ENCODE measurements at places on chromosomes 4 and X.

GRCh38 chr4:109079201-109079600 is 223.3 kb downstream of the COL25A1 start:
- DNase-seq = no peak

- no peak for DNase-seq
These were observed 300.6 kb downstream of the PPP1R2C start for GRCh38 chrX:42477396-42477795.

DNA sequence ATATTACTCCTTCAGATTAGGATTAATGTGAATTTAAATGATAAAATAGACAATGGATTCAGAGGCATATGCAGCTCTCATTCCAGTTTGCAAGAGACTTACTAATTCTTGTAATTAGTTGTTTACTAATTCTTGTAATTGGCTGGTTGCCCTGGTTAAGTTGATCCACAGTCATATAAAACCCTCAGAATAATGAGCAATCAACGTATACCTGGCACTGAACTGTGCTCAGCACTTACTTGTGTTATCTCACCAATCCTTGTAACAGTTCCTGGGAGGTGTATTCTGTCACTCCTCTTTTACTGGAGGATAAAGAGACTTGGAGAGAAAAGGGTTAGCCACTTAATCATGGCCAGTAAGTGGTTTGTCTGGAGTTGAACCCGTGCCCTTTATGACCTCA is 10.5 kb downstream of the HERC5 start:
- DNase-seq = no peak

GRCh38 chr4:141871086-141871770 is 234.8 kb downstream of the IL15 start:
- no peak for DNase-seq

DNA sequence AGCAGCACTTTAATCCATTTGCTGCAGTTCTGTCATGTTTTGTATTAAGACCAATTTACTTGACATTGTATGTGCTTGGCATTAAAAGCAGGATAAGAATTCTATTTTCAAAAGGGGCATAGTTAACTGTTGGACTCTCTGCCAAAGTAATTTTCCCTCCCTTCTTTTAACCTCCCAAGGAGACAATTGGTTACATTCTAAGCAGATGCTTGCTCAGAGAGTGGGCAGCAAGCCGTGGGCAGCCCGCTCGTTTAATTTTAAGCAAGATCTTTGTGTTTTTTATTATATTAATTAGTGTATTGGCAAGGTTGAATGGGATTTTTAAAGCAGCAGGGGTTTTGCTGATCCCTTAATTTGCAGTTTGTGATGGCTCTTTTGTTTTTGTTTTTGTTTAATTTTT is 37.1 kb upstream of the KLHL8 start:
- no peak for DNase-seq

- no peak for DNase-seq
These were observed 61.4 kb upstream of the TRIM2 start for GRCh38 chr4:153142700-153143438.

- DNase-seq = no peak
These were observed 139.2 kb upstream of the ANK2 start for GRCh38 chr4:112910109-112910736.

DNA sequence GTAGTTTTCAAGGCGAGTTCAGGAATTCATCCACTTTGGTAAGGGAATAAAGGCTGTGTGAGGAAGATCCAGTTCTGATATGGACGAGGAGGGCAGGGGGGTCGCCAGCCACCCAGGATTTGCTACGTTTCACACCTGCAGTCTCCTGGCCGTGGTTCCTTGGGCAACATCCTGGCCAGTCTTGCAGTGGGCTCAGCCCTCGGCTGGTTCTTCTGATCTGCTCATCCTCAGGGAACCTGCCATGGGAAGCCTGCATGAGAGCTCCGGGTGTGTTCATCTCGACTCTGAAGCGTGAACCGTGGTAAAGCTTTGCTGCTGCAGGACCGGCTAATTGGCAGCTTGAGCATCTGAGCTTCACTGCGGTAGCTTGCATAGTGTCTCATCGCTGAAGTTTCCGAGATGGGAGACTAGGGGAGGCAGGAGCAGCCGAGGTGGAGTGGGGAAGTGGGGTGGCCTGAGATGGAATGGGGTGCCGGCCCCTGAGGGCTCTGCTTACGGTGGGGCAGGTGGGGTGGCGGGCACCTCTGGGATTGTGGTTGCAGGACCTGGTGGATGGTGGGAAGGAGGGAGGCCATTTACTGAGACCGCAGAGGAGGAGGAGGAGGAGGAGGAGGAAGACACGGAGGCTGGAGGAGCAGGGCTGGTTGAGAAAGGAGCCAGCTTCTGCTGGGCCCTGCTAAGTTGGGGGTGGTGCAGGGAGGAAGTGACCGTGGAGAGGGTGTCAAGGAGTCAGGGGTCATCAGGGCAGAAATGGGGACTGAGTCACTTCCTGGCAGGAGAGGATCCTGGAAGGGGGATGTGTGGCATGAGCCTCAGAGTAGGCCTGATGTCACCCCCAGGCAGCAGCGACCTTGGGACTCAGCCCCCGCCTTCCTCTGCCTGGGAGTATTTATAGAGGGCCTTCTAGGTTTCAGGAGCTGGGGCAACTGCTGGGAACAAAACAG is 213.1 kb upstream of the PSAPL1 start:
- DNase-seq = peak; percentile 53

DNA sequence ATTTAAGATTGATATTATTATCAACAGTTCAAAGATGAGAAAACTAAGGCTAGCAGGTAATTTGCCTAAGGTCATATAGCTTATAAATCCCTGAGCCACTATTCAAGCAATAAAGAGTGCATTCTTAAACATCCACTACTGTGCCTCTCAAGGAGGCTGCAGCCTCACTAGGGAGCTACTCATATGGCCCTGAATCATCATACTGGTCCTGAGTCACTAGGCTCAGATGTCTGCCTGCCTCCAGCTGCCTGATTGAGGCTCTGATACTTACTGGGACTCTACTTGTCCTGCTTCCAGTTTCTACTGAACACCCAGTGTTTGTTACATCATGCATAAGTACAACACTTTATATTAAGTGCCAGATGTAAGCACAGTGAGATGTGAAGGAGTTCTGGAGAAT is 110.7 kb downstream of the AASDH start:
- no peak for DNase-seq

DNA sequence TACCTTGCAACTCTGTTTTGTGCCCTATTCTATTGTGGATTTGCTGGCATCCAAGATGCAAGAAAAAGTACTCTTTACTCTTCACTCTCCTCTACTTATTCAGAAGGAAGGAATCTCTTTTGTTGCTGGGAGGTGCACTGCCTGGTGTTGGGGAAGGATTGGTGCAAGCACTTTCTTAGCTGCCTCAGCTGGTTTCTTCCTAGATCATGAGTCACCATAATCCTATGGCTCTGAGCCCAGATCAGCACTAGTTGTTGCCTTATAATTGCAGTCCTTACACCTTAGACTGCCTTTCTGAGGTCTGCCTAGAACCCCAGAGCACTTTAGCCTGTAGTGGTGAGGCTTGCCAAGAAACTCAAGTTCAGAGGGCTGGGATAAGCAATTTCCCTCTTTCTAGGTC is 37.0 kb upstream of the CT83 start:
- DNase-seq = no peak

DNA sequence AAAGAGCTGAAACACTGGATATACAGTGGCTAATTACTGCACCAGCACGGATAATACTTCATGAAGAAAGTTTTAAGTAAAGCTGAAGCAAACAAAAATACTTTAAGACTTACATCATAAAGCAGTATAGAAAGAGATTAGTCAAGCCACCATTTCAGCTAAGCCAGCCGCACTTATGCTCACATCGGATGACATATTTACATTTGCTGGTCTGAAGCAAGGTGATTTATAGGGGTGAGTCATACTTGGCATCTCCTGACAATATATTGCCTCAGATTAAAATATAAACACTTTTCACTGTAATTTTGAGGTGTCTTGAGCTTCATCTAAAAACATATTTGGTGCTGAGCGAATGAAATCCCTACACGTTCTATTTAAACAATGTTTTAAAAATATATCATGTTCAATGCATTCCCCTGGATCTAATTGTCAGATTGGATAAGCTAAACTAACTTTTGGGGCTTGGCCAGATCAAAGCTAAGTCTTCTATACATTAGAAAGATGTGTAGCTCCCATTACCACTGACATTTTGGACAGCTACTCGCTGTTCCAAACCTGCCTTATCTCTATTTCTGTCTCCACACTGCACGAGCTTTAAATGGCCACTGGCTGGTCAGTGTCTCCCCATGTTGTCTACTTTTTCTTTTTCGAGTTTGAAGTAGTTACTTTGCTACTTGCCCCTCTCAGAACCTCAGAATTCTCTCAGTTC is 103.2 kb downstream of the VCX2 start:
- no peak for DNase-seq

DNA sequence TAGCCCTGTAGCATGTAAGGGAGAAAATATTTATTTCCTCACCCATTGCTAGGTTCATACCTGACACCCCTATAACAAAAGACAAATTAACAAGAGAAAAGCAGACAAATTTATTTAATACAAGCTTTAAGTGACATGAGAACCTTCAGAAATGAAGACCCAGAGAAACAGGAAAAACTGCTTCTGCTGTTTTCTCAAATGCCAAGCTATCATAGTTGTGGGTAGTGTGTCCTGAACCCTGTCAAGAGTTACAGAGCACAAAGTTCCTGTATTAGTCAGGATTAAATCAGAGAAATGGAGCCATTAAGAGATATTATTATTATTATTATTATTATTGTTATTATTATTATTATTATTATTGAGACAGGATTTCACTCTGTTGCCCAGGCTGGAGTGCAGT is 17.5 kb downstream of the CCDC160 start:
- DNase-seq = no peak

DNA sequence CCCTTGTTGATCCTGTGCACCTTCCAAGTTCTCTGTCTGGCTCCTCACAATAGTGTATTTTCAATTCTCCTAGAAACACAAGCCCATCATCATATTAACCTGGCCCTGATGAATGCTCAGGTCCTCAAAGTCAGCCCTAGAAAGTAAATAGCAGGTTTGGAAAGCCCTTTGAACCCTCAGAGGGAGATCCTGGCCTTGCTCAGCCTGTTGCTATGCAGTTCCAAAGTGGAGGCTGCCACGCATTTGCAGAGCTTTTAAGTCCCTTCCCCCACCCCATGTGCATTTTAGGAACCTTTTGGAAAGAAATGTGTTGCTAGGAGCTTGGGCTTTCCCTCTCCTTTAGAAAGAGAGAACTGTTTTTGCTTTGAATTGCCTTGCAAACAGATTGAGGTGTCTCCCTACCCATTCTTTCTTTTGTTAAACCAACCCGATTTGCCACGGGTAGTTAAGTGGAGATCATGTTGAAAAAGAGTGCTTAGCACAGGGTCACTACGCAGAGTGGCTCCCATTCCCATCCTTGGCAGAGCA is 12.2 kb downstream of the MAMLD1 start:
- no peak for DNase-seq

GRCh38 chr4:30269850-30270249 is 450.3 kb upstream of the PCDH7 start:
- no peak for DNase-seq

Data from ascending aorta (tissue), 2 donors.